ENCODE measurements at places on chromosomes 3 and 15. TPM values are rescaled to one million over a fixed set of nuclear protein-coding genes. Genes with fewer than 3 reads are reported as not detected.

DNA sequence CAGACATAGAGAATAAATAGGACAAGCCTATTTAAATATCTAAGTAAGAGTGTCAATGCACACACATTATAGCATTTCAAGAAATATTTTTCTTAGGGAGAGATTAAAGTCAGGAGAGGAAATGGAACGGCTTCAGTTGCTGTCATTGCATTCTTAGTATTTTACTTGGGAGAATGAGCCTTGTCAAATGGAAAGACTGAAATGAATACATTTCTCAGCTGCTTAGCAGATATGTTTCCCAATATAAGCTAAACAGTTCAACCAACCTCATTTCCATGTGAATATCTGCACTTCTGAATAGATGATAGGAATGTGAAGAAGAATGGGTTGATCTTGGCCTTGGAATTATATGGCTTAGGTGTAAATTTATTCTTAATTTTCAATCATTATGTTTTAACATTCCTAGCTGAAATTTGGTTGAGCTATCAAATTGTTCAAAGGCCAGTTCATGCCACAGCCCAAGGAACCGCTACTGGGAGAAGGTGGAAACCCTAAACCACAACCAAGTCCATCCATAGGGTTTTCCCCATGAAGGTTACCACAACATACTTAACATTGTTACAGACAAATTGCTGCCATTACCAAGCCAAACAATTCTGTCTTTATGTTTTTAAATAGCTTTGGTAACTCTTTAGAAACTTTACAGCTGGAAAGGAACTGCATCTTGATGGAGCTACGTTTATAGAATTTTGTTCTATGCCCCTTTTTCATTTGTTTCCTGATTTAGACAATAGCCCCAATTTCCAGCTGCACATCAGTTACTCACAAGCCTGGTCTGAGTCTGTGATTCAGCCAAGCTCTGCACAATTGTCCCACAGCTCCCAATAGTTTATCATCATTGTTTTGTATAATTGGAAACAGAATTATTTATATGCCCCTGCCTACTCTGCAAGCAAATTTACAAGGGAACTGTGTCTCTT lies 459.6 kb downstream of the MECOM start:
- DNase-seq: no peak

Gene DUOXA1
- not detected for total RNA-seq

Gene PPP1R14D
- total RNA-seq: not detected

DNA sequence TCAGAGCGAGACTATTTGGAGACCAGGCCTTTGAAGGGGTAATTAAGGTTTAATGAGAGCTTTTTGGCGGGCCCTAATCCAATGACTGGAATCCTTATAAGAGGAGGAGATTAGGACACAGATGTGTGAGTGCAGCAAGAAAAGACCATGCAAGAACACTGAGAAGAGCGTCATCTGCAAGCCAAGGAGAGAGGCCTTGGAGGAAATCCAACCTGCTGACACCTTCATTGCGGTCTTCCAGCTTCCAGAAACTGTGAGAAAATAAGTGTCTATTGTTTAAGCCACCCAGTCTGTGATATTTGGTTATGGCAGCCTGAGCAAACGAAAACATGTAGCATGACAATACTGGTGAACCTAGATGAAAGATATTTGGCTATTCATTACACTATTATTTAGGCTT lies 23.0 kb upstream of the MUSTN1 start:
- no peak for DNase-seq

- no peak for DNase-seq
These were observed 28.8 kb upstream of the HDAC11 start for GRCh38 chr3:13451301-13451673.

Gene STT3B
- total RNA-seq: 68.4 TPM

DNA sequence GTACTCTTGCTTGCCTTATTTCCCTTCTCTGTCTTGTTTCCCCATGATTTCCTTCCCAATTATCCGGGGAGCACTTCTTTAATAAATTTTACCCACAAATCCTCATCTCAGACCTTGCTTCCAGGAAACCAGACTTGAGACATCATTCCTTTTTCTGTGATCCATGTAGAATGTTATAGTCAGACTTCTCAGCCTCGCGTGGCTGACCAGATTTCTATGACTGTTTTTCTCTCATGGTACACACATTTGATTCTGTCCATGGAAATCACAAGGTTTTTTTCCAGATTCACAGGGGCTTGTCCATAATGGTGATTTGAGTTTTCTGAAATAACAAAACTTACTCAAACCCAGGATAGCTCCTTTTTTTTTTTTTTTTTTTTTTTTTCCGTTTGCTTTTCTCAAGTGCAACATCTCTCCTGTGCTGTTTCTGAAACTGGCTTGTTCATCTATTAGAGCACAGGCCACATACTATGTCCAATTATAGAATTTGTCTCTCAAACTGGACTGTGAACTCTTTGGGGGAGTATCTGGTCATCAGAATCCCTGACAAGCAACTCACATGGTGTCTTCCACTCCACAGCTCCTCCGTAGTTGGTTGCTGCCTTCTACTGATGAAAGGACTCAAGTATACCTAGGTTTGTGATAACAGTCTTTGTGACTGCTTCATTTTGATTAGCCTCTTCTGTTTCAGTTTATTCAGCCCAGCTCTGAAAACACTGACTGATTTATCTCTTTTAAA lies 50.8 kb downstream of the RBMS3 start:
- no peak for DNase-seq

DNA sequence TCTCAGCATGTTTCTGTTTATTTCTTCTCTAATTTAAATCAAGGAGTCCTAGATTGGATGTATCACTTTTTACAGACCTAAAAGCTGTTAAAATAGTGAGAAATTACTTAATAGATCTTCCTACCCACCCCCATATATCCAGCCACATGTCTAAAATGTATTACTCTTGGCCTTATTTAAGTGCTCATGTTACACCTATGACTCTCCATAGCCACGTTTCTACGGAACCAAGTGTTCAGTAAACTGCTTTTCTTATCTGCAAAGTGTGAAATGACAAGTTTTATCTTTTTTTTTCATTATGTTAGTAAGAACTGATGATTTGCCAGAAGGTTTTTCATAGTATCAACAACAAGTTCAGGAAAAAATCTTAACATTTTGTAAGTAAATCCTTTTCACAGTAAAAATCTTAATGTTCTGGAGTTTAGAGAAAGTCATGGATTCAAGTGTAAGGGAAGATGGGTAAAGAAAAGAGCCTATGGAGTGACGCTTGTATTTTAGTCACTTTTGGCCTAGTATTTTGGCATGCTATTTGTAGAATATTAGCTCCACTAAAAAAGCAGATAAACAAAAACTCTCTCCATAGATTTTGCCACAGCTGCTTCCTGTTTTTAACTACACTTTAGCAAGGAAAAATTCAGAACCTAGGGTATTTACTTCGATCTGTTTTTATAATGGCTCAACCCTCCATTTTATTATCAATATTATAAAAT lies 41.2 kb upstream of the IGSF10 start:
- no peak for DNase-seq

GRCh38 chr3:117637666-117638065 lies 928.1 kb downstream of the TUSC7 start:
- no peak for DNase-seq

- DNase-seq: no peak
These were observed 19.7 kb downstream of the PAK6 start for GRCh38 chr15:40258544-40258943.

- DNase-seq: no peak
These were observed 48.4 kb downstream of the TMEM45A start for GRCh38 chr3:100540791-100541334.

- DNase-seq: no peak
These were observed 100.1 kb downstream of the LRTM1 start for GRCh38 chr3:54827776-54828175.

DNA sequence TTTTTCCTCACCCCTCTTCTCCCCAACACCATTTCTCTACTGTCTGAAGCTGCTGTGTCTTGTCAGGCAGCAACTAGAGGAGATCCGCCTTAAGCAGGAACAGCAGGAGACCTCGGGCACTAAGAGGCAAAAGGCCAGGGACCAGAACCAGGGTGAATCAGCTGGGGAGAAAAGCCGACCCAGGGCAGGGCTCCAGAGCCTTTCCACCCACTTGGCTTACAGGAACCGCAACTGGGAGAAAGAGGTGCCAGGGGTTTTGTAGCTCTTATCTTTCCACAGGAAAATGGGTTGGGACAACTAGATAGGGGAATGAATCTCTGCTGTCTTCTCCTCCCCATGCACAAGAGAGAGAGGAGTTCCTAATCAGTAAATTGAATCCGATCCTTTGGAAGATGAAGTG lies 3.0 kb upstream of the NGRN start:
- no peak for DNase-seq

Gene SH2D7
- not detected for total RNA-seq

Gene ZCWPW2
- 2.2 TPM for total RNA-seq

DNA sequence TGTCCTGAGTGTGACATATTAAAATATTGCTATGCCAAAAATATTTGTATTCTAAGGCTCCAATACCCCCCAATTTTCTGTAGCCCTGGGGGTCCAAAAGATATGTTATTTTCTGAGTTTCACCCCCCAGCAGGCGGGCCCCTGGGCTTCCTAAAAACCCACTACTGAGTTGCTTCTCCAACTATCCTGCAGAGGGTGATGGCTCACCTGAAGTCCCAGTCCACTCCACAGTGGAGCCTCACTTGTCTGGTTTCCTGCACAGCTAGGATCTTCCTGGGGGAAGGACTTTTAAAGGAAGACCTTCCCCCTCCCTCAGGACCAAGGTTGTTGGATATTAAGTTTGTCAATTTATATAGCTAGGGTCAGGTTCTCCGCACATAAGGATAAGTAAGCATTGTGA lies 1181.4 kb downstream of the ROBO2 start:
- DNase-seq: no peak

Gene FSIP1
- 0.83 TPM for total RNA-seq

GRCh38 chr15:31230630-31231485 lies 95.8 kb upstream of the KLF13 start:
- DNase-seq: no peak

Gene ECE2
- 0.45 TPM for total RNA-seq

DNA sequence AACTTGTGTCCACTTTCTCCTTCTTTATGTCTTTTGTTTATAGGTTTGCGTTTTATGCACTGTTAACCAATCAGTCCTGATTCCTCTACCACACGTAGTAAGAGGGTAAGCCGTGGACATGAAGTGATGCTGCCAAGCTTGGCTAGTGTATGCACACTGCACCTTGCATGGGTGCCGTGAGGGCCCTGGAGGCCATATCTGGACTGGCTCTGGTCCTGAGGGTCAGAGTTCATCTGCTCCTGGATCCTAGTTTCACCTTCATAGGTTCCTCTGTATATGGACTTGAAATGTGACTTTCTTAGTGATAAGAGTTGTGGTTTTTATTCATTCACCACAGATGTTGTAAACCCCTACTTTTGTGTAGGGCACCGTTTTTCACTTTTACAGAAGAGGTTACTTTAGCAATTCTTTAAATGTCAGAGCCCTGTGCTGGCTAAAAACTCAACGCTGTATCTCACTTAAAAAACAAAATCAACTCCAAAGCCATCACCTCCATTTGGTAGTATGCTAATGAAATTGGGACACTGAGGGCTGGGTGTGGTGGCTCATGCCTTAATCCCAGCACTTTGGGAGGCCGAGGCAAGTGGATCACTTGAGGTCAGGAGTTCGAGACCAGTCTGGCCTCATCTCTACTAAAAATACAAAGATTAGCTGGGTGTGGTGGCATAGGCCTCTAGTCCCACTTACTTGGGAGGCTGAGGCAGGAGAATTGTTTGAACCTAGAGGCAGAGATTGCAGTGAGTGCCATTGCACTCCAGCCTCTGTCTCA lies 22.9 kb downstream of the SIAH2 start:
- no peak for DNase-seq
